ENCODE measurements at places on chromosomes 4 and X.

DNA sequence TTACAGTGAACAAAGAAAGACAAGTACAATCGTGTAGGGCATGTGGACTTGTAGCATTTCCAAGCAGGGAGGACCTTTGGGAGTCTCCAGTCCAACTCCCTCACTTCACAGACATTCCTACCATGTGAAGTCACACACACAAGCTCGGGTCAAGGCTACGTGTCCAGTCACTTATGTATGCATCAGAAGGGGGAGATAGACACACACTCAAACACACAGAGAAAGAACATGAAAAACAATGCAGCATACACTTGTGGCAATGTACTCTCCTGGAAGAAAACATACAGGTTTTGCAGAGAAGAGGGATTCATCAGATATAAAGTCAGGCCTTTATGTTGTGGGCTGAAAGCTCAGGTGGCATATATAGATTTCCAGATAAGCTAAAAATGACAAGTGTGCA is 136.1 kb upstream of the MID1 start:
- DNase-seq, result no peak

DNA sequence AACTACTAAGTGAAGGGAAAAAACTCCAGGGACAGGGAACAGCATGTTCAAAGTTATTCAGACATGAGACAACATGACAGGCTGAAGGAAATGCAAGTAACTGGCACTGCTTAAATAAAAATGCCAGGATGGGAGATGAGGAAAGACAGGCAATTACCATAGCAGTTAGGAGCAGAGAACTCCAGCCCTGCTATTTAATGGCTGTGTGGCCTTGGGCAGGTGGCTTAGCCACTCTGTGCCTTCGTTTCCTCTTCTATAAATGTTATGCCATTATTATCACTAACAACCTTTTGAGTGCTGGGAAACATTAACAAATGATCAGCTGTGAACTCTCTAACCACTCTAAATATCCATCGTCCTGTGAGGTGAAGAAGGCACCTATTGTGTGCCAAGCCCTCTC is 32.7 kb downstream of the PROM1 start:
- DNase-seq, result no peak

- DNase-seq, result no peak
These were observed 42.0 kb downstream of the HAND2 start for GRCh38 chr4:173488074-173488473.

- DNase-seq, result no peak
These were observed 42.4 kb downstream of the EVC start for GRCh38 chr4:5753366-5753765.

GRCh38 chr4:94544811-94545210 is 93.1 kb downstream of the PDLIM5 start:
- DNase-seq, result no peak

GRCh38 chr4:19239565-19239964 is 1012.1 kb upstream of the SLIT2 start:
- DNase-seq, result no peak

Measured in stimulated activated CD8-positive, alpha-beta memory T cell treated with anti-CD3 and anti-CD28 coated beads, Interleukin-12 subunit alpha, Interleukin-12 subunit beta, amount 100 ng/mL, for 1 hour (primary cell).